ENCODE measurements at places on chromosomes 6 and 20. TPM values are rescaled to one million over a fixed set of nuclear protein-coding genes. Genes with fewer than 3 reads are reported as not detected.

CCN2 gene
- total RNA-seq: 100 TPM

BACH2 gene
- total RNA-seq: 1.1 TPM

TBP gene
- total RNA-seq: 15.8 TPM

EFCAB8 gene
- under 0.01 TPM for total RNA-seq

MAPK13 gene
- total RNA-seq: 4.1 TPM

PKHD1 gene
- total RNA-seq: under 0.01 TPM

Measured in hair follicle dermal papilla cell (primary cell).